ENCODE measurements at places on chromosomes 7 and 10.

DNA sequence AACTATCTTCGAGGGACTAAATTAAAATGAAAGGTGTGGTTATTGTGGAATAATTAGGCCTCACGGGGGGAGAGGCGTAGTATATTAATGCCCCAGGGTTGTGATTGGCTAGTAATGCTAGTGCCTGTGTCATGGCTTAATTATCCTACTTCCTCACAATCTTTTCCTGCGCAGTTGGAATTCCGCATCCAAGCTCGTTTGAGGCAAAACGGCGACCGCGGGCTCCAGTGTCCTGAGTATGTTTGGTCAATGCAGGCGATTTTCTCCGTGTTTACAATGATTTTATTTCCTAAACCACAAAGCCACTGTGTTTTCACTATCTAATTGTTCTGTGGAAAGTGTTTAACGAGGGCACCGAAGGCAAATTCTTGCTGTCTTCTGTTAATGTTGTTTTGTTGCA lies 282.9 kb downstream of the CELF2 start:
- DNase-seq = no peak

DNA sequence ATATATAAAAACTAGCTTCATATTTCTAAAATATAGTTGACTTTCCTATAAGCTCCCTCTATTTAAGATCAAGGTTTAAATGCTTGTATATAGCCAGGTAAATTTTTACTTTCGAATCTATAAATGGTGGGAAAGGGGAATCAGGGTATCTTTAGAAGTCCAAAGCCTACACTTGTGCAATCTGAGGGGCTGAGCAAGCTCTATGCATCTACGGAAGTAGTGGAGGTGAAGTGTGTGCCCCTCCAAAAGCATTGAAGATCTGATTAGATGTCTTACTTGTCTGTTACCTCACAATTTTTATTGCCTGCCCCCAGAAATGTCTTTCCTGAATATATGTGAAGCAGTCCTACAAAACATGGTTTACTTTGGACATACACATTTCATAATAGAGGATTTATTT lies 1.6 kb downstream of the AKAP9 start:
- no peak for DNase-seq

- DNase-seq = no peak
Measured at GRCh38 chr7:157000741-157001653, 9.5 kb downstream of the MNX1 start.

GRCh38 chr7:46603780-46604179 lies 682.7 kb upstream of the IGFBP3 start:
- DNase-seq = no peak

DNA sequence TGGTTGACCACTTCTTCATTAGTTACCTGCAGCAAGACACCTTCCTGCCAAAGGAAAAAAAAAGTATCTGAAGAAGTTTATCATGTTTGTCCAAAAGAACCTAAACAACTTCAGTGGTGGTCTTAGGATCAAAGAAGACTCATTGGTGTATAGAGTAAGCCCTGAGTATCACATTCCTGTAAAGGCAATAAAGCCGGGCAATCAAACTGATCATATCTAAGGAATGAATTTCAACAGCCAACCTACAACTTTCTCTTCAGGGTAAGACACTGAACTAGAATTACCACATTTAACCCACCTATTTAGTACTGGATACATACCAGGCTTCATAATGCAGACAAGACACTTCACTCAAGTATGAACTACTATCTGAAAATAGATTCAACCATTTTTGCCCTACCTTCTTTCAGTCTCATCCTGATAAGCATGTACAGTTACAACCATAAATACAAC lies 10.1 kb downstream of the HNRNPA2B1 start:
- DNase-seq = no peak

GRCh38 chr7:73999664-74000435 lies 28.1 kb upstream of the ELN start:
- no peak for DNase-seq

DNA sequence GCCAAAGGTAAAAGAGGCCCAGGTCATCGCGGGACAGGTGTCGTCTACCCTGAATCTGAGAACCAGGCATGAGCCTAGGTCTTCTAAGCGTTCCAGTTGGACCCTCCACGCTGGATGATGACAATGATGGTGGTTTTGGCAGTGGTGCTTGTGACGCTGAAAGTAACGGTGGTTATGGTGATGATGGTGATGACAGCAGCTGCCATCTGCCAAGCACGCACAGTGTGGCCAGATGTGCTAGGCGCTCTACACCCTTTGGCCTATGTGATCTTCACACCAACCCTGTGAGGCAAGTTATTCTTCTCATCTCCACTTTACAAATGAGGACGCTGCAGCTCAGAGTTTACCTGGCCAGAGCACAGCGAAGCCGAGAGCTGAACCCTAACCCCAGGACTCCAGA lies 93.9 kb downstream of the FAM53B start:
- no peak for DNase-seq

- DNase-seq = no peak
Measured at GRCh38 chr10:81019029-81019890, 481.6 kb downstream of the SH2D4B start.

- no peak for DNase-seq
Measured at GRCh38 chr10:4671451-4672145, 154.4 kb upstream of the AKR1E2 start.

GRCh38 chr10:103645141-103646054 lies 151.9 kb downstream of the NEURL1 start:
- no peak for DNase-seq

- no peak for DNase-seq
Measured at GRCh38 chr7:47186316-47186715, 395.6 kb downstream of the TNS3 start.

GRCh38 chr7:32462977-32463376 lies 27.2 kb downstream of the LSM5 start:
- DNase-seq = no peak

DNA sequence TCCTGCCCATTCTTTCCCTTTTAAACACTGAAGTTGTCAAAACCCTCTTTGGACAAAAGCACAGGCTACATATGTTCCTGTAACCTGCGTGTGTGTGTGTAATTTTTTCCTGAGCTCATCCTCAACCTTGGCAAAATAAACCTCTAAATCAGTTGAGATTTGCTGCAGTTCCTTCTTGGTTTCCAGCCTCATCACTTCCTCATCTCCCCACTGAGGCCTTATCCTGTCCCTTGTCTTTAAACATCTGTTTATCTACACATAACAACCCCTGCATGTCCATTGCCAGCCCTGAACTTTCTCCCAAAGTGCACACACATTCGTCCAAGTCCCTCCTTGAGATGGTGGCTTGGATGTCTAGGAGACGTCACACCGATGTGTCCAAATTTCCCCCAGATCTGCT lies 35.5 kb downstream of the LYZL2 start:
- DNase-seq = no peak

DNA sequence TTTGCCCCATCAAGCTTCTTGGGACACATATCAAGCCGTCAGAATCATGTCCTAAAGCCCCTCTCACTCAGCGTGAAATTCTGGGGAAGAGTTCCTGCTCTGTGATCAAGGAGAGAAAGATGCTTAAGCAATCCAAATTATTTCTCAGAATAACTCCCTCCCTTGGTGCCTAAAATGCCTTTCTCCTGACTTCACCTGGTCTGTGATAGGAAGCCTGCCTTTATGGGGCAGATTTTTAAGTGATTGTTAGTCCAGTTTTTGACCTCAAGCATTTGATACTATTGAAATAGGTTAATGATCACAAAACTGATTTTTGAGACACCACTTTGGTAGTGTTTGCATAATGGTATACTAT lies 76.4 kb upstream of the MAGI2 start:
- DNase-seq = no peak

DNA sequence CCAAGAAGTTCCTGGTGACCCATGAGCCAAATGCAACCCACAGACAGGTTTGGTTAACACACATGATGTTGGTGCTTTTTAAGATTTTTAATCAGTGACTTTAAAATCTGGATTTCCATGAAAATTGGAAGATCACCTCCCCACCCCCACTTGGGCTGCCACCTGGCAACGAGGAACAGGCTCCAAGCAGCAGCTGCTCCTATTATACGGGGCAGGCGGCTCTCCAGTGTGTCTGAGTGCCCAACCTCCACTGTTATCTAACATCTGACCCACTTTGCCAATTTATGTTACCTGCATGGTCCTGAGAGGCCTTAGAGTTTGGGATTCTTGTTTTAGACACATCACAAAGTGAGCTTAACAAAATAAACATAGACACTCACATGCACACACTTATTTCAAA lies 56.4 kb downstream of the SGMS1 start:
- no peak for DNase-seq

- DNase-seq = no peak
Measured at GRCh38 chr7:116862951-116863670, 724 bp downstream of the CAPZA2 start.

Measured in effector memory CD4-positive, alpha-beta T cell (primary cell).